ENCODE measurements at places on chromosomes 2 and 18.

- no peak for DNase-seq
Measured at GRCh38 chr2:55519938-55520885, 694 bp downstream of the CFAP36 start.

DNA sequence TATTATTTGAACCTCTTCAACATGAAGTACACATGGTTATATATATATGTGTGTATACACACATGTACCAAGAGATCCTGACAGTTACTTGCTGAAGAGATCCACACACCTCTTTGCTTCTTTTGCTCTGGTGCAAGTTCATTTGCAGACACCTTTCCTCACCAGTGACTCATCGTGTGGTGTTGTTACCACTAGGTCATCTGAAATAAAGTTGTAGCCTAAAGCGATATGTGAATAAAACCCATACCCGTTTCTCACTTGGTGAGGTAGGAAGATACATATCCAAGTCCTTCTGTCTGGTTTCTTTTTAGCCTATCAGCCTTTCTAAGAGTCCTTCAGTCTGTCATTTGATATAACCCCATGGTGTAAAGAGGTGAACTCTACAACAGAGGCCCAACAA, 379.4 kb upstream of the RAB12 start:
- DNase-seq = no peak

- no peak for DNase-seq
Measured at GRCh38 chr2:105747254-105747894, 2.7 kb downstream of the NCK2 start.

GRCh38 chr2:162769066-162769465, 69.5 kb downstream of the KCNH7 start:
- DNase-seq = no peak

- DNase-seq = no peak
Measured at GRCh38 chr2:148952621-148953020, 77.6 kb downstream of the KIF5C start.

DNA sequence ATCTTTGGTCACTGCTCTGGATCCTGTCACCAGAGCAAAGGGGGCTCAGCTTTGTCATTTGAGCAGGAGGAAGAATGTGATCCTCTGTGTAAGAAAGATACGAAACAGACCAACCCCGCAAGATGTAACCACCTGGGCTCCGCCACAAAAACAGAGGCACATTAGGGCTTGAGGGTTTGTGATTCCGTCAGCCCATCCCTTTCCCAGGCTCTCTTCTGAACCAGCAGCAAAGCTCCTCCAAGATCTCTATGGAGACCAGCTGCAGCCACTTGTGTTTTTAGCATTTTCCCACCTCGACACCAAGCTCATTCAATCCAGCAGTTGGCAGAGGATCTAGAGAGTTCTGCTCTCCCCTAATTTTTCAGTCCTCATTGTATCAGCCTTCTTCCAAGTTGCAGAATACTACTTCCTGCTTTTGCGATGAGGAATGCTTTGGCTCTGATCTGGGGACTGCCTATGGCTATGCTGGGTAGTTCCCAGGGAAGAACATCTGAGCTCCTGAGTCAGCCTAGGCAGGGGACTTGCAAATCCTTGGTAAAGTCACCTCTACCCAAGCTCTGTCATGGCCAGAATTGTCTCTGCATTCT, 139.6 kb upstream of the RAB12 start:
- DNase-seq = no peak

DNA sequence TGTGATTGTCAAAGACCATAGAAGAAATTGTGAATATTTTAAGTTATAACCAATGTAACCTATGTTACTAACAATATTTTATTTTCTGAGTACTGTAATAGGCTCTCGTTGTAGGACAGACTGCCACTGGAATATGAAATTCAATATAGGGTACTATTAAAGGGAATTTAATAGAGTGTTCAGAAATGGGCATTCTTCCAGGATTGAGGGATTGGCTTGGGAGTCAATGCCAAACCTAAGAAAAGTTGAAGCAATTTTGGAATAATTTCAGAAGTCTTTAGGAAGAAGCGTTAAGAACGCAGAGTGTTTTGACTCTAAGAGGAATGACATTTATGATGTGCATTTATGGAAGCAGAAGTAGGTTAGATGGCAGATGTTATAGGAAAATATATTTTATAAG, 79.0 kb downstream of the ACVR2A start:
- DNase-seq = no peak

- DNase-seq = no peak
Measured at GRCh38 chr2:229492034-229492433, 220.9 kb upstream of the PID1 start.

All from activated naive CD4-positive, alpha-beta T cell (primary cell).